ENCODE measurements at places on chromosomes 11 and 22.

DNA sequence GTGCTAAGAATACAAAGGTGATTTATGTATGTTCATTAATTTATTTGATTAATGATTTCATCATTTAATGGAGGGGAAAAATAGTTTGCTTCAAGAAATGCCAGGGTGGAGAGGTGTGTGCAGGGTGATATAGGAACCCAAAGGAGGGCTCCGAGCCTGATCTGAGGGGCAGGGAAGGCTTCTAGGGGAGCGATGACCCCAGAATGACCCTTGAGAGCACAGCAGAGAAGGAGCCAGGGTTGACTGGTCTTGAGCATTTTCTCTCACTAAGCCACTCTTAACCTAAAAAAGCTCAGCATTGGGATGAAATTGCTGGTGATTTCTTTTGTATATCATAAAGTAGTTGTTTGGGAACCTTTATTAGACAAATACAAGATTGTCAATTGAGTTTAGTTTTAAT, 35.1 kb downstream of the HIPK3 start:
- DNase-seq: no peak

DNA sequence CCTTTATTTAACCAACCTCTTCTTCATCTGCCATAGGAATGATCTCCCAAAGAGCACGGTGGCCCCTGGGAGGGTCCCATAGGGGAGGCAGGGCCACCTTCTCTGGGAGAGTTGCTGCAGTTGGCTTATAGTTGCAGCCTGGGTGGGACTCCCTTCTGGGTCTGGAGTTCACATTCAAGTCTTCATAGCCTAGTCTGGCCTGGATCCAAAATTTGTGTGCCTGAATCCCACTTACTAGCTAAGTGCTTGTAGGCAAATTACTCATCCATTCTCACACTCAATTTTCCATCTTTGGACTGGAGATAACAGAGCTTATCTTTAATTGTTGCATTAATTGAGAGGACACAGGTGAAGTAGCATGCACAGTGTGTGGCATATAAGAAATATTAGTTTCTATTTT, 163.6 kb downstream of the GRIK4 start:
- DNase-seq: no peak

GRCh38 chr11:100561323-100561722, 125.8 kb upstream of the ARHGAP42 start:
- no peak for DNase-seq

GRCh38 chr11:111006227-111006626, 239.3 kb upstream of the POU2AF2 start:
- DNase-seq: no peak

GRCh38 chr11:57597461-57597915, at the start of gene SERPING1:
TSS of gene SERPING1 (plus strand) at chr11:57597685. CDS start at chr11:57598271, 586 bp downstream.
- DNase-seq: no peak

DNA sequence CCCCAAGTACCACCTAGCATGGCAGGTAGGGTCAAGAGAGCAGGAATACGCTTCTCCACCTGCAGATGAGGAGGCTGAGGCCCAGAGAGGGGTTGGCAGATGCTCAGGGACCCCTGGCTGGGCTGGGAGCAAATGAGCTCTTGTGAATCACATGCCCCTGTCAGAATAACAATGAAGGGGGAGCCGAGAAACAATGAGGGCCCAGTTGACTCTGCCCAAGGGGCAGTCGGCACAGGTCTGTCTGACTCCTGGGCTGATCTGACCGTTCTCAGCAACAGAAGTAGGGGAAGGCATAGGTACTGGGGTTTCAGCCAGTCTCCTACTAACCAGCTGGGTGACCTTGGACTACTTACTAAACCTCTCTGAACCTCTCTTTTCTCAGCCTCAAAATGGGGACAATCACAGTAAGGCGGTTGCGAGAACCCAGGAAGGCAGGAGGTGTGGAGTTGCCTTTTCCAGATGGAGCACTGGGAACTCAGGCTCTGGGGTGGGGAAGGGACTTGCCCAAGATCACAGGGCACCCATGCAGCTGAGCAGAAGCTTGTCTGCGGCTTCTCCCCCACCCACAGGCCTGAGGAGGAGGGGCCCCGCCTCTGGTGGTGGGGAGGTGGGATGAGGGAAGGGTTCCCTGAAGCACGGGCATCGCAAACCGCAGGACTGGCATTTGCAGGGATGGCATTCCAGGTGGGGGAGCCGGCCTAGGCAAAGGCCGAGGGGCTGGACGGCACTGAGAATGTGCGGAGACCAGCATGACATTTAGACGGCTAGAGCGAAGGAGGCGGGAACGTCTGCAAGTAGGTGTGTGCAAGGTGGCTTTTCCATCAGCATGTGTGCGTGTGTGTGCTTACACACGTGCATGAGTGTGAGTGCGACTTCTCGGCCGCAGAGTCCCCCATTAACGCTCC, 163.0 kb downstream of the MN1 start:
- DNase-seq: no peak

Measured in NCI-H1092 treated with DMSO at 0.1 percent for 48 hours (cell line).